SIG-M5 (cell line): ENCODE measurements at places on chromosomes 7 and 10.

DNA sequence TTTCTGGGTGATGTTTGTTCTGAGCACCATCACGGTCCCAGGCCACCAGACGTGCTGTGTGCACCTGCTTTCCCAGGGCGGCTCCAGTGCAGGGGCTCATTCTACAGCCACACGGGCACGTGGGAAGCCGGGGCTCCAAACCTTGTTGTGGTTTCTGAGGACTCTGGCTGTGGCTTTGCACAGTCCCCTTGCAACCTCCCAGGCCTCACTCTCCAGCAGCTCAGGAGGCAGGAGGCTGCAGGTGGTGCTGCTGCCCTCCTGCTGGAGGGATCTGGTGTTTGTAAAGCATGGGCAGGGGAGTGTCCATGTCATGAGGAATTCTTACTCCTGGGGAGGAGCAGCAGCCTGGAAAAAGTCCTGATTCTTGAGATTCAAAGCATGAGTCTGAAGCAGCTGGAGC lies 54.3 kb downstream of the INSYN2A start:
- DNase-seq: no peak

DNA sequence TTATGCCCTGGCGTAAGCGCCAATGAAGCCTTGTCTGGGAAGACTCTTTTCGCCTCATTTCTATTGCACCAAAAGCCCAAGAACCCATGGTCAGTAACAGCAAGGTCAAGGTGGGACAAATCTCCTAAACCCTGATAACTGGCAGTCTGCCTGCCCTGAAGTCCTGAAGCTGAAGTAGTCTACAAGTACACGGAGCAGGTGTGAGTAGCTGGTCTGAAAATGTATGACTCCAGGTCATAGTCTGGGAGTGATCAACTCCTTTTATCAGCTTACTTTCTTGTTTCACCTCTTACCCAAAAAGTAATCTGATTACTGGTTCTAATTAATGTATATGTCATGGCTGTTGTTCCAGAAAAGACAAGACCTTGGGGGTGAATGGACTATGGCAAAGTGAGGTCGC lies 107.3 kb upstream of the EFCAB10 start:
- DNase-seq: no peak

DNA sequence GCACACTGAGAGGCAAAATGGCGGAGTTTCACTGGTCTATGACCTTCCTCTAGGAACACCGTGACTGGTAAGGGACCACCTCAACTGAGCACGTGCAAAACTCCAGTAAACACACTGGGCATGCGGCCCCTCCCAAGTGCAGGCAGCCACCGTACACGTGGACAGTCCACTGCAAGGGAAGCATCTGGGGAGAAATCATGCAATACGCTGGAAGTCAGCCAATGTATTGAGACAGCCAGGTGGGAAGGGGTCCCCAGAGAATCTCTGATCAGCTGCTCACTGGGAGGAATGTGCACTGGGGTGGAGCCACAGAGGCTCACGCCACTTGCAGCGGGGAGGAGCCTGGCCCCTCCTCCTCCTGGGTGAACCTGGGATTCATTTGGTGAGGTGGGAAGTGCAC lies 49.3 kb downstream of the CFAP46 start:
- DNase-seq: no peak

DNA sequence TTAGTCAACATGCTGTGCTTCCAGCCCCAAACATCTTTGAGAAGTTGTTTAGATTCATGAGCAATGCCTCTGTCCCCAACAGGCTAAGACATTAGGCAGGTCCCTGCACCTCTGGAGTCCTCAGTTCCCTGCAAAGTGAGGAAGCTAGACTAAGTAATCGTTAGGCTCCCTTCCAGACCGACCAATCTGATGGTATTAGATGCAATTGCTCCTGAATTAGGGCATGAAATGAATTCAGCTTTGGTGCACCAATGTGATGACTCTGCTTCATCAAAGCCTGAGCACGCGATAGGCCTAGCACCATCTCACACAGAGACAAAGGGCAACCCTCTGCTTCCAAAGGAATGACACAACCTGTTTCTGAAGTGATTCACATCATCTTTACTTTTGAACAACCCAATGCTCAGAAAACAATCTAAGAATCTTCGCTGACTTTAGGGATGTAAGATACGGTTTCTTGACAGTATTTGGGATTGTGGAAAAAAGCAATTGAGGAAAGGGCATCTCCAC lies 723 bp upstream of the TES start:
- DNase-seq: no peak

DNA sequence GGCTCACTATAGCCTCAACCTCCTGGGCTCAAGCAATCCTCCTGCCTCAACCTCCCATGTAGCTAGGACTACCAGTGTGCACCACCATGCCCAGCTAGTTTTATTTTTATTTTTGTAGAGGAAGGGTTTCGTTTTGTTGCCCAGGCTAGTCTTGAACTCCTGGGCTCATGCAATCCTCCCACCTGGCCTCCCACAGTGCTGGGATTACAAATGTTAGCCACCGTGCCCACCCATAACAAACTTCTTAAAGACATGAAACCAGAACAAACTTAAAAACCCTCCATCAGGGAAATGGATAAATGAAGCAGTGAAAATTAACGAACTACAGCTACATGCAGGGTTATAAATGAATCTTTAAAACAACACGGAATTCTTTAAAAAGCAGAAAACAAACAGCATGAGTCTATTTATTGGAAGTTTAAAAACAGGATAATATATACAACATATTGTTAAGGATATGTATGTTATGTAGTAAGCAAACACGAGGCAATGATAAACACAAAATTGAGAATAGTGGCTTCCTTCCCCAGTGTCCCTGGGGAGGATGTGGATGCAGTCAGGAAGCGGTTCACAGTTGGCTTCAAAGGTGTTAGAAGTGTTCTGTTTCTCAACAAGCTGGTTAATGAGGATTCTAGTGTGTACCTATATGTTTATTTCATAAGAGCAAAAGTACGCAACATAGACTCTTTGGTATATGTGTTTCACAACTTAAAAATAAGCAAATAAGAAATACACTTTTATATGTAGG lies 128.2 kb upstream of the IMMP2L start:
- no peak for DNase-seq

DNA sequence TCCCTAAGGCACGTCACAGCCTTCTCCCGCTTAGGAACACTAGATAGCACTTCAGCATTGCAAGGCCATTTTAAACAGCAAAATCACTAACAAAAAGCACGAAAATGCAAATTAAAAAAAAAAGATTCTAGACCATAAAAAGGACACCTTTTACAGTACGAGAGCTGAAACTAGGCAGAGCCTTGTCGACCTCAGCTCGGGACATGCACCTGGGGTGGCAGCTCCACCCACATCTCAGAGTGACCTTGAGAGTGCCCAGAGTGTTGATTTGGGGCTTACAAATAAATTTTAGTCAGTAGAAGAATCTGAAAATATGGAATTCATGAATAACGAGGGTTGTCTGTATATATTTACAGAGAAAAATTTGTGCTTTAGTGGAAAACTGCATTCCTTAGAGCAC lies 1.1 kb downstream of the MRPS24 start:
- no peak for DNase-seq

- DNase-seq: no peak
Measured at GRCh38 chr7:86999750-87000149, 59.7 kb downstream of the ELAPOR2 start.

DNA sequence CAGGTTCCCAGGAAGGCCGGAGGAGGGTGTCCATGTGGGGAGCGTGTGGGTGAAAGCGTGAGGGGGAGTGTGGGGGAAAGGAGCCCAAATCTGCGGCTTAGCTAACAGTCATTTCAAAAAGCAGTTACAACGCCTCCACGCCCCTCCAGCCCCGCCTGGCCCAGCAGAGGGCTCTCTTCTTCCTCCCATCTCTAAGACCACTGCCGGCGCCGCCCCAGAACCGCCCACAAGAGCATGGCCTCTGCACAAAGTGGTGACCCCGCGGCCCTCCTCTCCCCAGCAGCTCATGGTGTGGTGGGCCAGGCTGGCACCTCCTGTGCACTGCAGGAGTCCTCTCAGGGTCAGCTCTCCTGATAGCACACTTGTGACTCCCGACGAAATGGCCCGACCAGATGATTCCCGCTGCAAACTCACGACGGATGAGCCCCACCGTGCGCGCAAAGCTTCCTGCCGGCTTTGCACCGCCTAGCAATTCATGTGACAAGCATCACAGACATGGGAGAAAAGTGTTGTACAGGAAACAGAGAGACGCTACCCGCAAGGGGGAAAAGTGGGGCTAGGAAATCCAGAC lies 12.4 kb upstream of the HUS1 start:
- DNase-seq: no peak
